Renal pelvis (tissue), 12 donors: ENCODE measurements at places on chromosomes 13 and 19. TPM values are rescaled to one million over a fixed set of nuclear protein-coding genes. Genes with fewer than 3 reads are reported as not detected.

FEM1A gene
- polyA plus RNA-seq: 2.3 TPM

F10 gene
- polyA plus RNA-seq: 24.2 TPM

DNA sequence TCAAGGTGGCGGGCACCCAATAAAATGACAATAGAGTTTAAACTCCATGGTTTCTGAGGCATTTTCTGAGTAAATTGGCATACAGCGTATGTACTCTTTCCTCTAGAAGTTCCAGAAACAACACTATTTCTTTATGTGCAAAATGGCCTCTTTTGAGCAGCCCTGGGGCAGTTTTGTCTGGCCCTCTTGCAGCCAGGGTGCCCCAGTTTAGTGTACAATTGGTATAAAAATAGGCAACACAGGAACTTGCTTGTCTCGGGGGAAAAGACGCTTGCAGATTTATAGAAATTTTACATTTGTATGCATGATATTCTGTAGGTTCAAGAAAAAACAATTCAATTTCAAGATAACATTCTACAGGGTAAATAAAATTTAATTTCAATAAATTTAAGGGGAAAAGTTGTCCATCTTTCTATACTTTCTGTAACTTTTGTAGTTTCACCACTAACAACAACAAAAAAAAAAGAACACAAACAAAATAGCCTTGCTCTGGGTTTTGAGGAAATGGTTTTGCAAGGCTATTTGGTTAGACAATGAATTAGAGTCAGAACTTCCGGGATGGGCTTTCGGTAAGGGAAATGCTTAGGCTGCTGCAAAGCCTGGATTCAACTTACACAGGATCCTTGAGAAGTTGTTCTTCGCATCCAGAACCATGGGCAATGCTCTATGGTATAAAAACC lies 45.3 kb downstream of the LRCH1 start:
- no peak for DNase-seq

- no peak for DNase-seq
Measured at GRCh38 chr13:103656311-103656710, 590.1 kb upstream of the SLC10A2 start.

DNA sequence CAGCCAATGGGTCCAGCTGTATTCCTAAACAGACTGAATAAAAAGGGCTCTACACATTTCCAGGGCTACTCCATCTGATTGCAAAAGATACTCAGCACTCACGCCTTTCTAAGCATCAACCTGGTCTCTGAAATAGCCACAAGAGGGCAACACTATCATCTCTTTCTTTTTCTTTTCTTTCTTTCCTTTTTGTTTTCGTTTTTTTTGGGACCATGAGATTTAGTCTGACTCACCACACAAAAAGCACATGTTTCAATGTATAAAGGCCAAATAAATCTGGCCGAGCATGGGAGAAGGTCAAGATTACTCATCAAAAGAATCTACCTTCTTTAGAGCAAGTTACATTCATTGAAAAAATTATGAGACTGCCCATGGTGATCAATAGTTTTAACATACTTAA lies 805.6 kb upstream of the ARGLU1 start:
- DNase-seq: peak; percentile 22

- no peak for DNase-seq
Measured at GRCh38 chr13:27617881-27618321, 2.4 kb downstream of the LNX2 start.

- no peak for DNase-seq
Measured at GRCh38 chr13:30440910-30441703, 18.8 kb downstream of the UBE2L5 start.

GRCh38 chr13:44271915-44272341 lies 101.7 kb upstream of the SERP2 start:
- no peak for DNase-seq

GRCh38 chr13:109468123-109468522 lies 318.3 kb downstream of the IRS2 start:
- no peak for DNase-seq

GRCh38 chr13:37481011-37481884 lies 117.3 kb downstream of the POSTN start:
- DNase-seq: no peak

GRCh38 chr13:41085961-41086585 lies 24.8 kb downstream of the WBP4 start:
- no peak for DNase-seq

- DNase-seq: no peak
Measured at GRCh38 chr13:22091222-22091970, 420.5 kb downstream of the FGF9 start.
